ENCODE measurements at places on chromosomes 1 and 21. TPM values are rescaled to one million over a fixed set of nuclear protein-coding genes. Genes with fewer than 3 reads are reported as not detected.

The DDAH1 gene
- 26.1 TPM for total RNA-seq

DNA sequence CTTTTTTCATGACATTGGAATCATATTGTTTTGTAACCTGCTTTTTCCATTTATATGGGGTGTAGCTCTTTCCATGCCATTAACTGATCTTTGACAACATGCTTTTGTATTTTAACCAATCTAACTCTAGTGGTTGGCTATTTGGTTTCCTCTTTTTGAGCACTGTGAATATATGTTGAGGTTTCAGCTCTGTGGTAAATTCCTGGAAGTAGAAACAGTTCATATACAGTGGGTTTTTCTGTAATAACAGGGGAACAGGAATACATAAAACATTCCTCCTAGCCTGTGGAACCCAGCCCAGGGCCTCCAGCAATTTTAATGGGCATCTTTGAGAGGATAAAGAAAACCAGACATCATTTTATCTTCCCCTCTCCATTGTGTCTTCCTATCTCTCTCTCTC, 17.4 kb downstream of the AZIN2 start:
- peaks cover 9% of the 10 kb centered on the region for H3K4me1 ChIP-seq
- no peak overlapping the region for H3K4me3 ChIP-seq
- H3K36me3 ChIP-seq = peaks cover 3% of the 10 kb centered on the region
- DNase-seq = no peak

DNA sequence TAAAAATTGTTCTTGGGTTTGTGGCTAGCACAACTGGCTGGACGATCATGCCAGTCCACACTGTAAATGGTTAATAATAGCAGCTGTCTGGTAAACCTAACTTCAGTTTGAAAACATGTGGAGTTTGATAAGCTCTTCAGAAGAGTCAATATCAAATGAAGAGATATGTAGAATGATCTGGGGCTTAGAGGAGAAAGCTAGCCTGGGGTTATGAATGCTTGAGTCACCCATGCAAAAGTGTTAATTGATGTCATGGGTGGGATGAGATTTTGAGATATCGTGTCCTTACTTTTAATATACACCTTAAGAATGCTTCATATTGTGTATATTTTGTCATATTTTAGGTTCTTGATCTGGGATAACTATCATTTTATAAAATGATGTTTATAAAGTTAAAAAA, 554.7 kb upstream of the ZRANB2 start:
- no peak overlapping the region for H3K27ac ChIP-seq
- no peaks in the 10 kb centered on the region for H3K36me3 ChIP-seq
- no peaks in the 10 kb centered on the region for H3K27me3 ChIP-seq
- no peak for DNase-seq
- H3K4me3 ChIP-seq = no peak overlapping the region

DNA sequence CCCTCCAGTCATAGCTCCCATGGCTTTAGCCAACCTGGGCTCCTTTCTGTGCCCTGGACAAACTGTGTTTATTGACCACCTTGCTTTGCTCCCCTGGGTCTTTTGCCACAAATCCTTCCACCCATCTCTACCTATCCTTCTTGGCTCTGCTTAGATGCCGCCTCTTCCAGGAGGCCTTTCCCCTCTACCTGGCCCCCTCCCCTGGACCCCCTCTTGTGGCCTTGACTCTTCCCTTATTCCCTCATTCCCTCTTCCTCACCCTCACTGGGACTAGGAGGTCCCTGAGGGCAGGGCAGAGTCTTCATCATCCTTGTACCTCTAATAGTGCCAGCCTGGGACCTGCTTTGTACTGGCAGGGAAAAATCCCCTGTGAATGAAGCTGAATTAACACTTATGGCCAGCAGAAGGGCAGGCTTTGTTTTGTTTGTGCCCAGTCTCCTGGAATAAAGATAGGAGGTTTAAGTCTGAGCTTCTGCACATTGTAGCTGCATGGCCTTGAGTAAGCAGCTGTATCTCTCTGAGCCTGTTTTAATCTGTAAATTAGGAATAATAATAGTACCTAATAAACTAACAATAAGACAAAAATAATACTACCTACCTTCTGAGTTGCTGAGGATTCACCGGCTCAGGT, 13.7 kb downstream of the PTPRU start:
- H3K36me3 ChIP-seq = no peaks in the 10 kb centered on the region
- no peak overlapping the region for H3K4me3 ChIP-seq
- H3K27me3 ChIP-seq = no peaks in the 10 kb centered on the region

The IGSF5 gene
- total RNA-seq = 0.77 TPM

The CLDN8 gene
- not detected for total RNA-seq

The RNF2 gene
- 44.0 TPM for total RNA-seq

The DMRTA2 gene
- 0.18 TPM for total RNA-seq

DNA sequence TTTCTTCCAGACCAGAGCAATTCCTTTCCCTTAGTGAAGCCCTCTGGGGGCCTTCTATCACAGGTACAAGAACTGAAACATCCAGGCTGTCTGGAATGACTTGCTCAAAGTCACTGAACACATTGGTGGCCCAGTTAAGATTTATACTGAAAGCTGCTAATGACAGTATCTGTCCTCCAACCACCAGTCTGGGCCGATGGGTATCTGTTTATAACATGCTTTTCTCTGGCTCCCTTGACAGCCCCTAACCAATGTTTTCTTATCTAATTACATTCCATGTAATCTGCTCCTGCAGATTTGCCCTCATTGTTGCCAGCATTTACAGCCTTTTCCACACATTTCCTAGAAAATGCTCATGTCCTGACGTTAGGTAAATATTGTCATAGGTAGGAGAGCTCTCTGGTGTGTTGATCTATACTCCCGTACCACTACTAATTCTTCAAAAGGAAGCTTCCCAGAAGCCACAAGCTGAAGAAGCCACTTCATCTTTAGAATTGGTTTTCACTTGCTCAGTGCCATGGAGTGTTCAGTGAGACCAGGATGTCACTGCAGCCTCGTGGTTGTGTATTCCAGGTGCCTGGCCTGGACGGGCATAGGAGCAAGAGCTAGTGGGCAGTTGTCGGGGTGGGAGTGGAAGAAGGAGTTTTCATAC, 163.9 kb downstream of the TSEN15 start:
- DNase-seq = no peak
- peaks cover 11% of the 10 kb centered on the region for H3K4me1 ChIP-seq
- H3K36me3 ChIP-seq = no peaks in the 10 kb centered on the region
- no peaks in the 10 kb centered on the region for H3K27me3 ChIP-seq
- H3K27ac ChIP-seq = no peak overlapping the region

GRCh38 chr1:179550746-179551682, 24.7 kb downstream of the NPHS2 start:
- DNase-seq = no peak
- no peak overlapping the region for H3K4me3 ChIP-seq
- no peaks in the 10 kb centered on the region for H3K36me3 ChIP-seq
- peaks cover 2% of the 10 kb centered on the region for H3K27me3 ChIP-seq

The CLDN14 gene
- not detected for total RNA-seq

DNA sequence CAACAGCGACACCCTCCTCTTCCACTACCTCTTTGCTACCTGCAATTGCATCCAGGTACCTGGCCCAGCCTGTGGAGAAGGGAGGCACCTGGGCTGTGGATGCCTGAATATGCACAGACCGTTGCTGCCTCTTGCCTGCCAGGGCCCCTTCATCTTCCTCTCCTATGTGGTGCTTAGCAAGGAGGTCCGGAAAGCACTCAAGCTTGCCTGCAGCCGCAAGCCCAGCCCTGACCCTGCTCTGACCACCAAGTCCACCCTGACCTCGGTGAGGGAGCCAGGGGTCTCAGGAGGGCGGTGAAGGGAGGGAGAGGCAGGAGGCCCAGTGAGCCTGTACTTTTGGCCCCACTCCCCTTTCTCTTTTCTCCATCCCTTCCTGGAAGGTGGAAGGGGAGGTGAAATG, 11.5 kb downstream of the PSRC1 start:
- no peaks in the 10 kb centered on the region for H3K27me3 ChIP-seq
- H3K4me3 ChIP-seq = peak overlapping the region; percentile 41
- H3K27ac ChIP-seq = no peak overlapping the region
- peaks cover 9% of the 10 kb centered on the region for H3K36me3 ChIP-seq
- peaks cover 25% of the 10 kb centered on the region for H3K4me1 ChIP-seq
- DNase-seq = no peak

DNA sequence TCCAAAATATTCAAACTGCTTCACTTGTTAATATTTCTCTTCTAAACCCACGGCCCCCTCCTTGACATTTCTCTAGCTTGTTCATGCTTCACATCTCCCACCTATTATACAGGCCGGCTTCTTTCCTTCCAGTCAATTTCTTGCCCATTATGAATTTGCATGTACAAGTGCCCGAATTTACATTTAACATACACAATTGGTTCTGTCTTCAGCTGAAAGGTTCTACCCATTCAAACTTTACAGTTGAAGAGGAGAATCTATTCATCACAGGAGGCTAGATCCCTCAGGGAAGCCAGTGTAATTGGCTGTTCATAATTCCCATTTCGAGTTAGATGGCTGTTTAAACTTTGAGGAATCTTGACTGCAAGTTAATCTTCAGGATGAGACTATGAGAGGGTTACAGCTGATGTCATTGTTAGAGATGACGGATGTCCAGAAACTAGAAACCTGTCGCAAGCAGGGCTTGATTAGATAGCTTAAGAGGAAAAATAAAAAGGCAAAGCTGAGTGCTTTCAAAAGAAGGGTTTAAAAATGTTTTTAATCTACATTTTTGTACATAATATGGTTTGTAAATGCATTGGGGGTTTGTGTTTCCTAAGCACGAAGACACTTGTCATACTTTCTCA, 157.0 kb downstream of the ADSS2 start:
- no peaks in the 10 kb centered on the region for H3K27me3 ChIP-seq

The PDPN gene
- total RNA-seq = 47.4 TPM

DNA sequence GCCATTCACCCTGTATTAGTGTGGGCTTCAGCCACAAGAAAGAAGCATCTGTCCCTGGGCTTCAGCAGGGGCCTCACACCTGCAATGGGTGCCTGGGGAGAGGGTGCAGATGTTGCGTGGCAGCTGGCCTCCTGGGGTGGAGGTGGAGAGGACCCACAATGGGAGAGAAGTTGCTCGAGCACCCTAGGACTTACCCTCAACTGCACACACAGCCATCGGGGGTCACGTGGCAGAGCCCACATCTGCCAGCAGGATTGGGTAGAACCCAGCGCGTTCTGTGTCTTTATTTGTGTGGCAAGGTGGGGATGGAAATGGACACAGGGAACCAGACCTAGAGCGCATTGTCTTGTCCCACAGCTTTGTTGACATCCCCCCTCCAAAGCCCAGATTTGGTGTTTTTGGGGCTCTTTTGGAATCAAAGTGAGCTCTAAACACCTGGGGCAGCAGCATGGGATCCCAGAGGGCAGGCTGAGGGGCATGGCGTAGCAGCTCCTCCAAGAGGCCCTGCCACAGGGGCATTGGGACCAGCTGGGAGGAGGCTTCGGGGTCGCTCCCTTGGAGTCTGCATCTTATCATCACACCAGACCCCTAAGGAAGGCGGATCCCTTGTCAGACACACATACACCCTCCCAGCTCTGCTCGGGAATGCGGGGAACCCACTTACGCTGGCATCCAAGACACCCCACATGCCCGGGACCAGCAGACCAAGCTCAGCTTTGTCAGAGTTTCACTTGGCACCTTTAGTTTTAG, 5.1 kb downstream of the ABCG1 start:
- no peak overlapping the region for H3K27ac ChIP-seq
- H3K4me3 ChIP-seq = no peak overlapping the region
- no peak for DNase-seq
- H3K4me1 ChIP-seq = peaks cover 65% of the 10 kb centered on the region
- no peaks in the 10 kb centered on the region for H3K36me3 ChIP-seq
- peaks cover 23% of the 10 kb centered on the region for H3K27me3 ChIP-seq

GRCh38 chr1:213661302-213661701, 326.5 kb upstream of the PROX1 start:
- peak; percentile 6 for DNase-seq
- H3K27me3 ChIP-seq = no peaks in the 10 kb centered on the region
- peaks cover 14% of the 10 kb centered on the region for H3K4me1 ChIP-seq
- H3K36me3 ChIP-seq = no peaks in the 10 kb centered on the region
- H3K27ac ChIP-seq = no peak overlapping the region

The SPATA1 gene
- total RNA-seq = 1.5 TPM

- H3K36me3 ChIP-seq = peaks cover 7% of the 10 kb centered on the region
- peaks cover 46% of the 10 kb centered on the region for H3K4me1 ChIP-seq
- H3K4me3 ChIP-seq = peak overlapping the region; percentile 89
- no peaks in the 10 kb centered on the region for H3K27me3 ChIP-seq
- DNase-seq = no peak
These were observed 21.9 kb downstream of the LRRC8D start for GRCh38 chr1:89842567-89843272.

DNA sequence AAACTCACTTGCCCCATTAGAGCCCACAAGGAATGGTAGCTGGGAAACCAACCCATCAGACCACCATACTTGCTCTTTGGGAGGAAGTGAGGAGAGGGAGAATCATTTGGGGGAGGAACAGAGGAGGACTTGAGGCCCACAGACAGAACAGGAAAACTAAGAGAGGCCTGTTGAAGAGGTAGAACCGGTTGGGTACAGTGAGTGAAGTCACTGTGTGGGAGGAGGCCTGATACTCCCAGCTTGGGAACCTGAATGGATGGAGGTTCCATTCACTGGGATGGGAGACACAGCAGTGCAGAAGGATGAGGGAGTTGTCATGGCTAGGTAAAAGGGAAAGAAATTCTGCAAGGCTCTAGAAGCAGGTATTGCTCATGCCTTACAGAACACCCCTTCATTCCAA, 63.4 kb upstream of the PSEN2 start:
- H3K4me1 ChIP-seq = peaks cover 11% of the 10 kb centered on the region
- peak overlapping the region; percentile 24 for H3K27ac ChIP-seq
- no peaks in the 10 kb centered on the region for H3K36me3 ChIP-seq
- H3K4me3 ChIP-seq = no peak overlapping the region
- no peak for DNase-seq

The CELA2B gene
- not detected for total RNA-seq
